Stimulated activated CD4-positive, alpha-beta T cell treated with anti-CD3 and anti-CD28 coated beads, Interleukin-1b, Interleukin-23, amount 100 ng/mL, for 1 hour (primary cell): ENCODE measurements at places on chromosomes 4 and X.

DNA sequence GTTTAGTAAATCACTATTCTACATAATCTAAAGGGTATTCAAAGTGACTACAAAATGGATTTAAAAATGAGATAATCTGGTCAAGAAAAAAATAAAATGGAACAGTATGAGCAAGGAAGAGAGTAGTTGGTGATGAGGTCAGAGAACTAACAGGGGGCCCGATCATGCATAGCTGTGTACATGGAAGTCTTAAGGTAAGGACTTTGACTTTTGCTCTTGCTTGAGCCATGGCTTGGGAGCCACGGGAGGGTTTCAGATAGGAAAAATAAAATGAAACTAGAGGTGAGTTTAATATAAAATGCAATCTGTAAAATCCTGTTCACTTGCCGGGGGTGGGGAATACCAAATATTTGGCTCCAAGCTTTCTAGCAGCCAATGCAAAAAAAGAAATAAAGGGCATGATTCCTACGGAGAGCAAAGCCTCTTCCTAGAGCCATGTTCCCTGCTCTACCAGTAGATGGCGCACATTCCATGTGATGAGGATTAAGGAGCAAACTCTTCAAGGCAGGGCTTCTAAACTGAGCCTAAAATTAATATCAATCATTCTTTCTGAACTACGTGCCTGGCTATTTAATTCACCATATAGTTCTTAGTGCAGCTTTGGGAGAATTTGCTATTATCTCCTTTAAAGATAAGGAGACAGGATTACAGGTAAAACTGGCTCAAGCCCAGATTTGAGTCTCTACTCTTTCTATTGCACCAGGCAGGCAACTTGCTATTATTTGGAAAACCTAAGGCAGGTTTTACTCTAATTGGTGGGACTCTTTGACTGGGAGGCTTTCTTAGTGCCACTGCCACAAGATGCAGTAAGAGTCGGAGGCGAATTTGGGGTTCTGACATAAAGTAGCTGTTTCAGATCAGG is 6.8 kb upstream of the CLCN5 start:
- peak; percentile 2 for DNase-seq

DNA sequence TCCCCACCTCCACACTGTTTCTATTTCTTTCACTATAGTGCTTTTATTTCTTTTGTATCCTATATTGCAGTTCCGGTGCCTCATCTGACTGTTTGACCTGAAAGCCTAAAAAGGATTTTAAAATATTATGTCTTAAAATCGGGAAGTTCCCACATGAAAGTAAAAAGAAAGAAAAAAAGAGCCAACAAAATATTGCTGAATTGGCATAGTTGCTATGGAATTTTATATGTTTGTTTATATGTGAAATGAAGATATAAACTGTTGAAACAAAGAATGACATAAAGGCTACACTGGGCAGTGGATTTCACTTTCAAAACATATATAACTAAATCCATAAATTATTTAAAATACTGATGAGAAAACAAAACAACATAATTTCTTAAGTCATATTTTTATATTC is 1383.7 kb downstream of the C4orf33 start:
- no peak for DNase-seq

DNA sequence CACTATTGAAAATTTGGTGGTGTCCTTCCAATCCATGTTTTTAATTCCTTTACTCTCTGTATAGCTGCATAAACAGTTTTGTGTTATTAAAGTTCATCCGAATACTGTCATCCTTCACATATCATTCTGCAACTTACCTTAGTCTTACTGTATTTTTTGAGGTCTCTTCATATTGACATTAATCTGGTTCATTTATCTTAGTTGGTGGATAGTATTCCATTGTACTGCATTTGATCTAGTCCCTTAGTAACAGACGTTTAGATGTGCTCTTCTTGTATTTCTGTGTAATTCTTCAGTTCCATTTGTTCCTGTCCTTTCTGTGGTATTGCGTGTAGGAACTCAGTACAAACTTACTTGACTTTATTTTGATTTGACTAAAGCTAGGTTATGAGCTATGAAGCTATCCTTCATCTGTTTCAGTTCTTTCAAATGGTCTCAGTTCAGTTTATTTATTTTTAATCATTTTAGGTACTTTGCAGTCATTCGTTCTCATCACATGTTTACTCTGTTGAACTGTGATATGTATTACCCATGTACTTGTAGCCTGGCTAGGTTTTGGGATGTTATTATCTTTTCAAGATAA is 41.3 kb downstream of the RAPGEF2 start:
- no peak for DNase-seq

- DNase-seq, result no peak
These were observed 244.1 kb downstream of the RAB28 start for GRCh38 chr4:13240066-13240465.

DNA sequence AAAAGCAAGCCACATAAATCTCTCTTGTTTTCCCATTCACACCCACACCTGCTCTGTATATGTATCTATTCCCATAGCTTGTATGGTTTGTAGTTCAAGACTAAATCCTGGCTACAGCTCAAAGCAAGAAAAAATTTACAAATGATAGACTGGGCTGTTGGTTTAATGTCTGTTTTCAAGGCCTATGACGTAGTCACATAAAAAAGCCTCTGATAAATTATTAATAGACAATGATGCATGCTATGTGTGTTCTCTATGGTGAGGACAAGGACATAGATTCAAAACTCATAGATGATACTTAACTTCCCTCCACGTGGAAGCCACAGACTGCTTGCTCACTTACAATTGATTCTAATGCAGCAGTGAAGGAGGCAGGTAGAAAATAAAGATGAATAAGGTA is 194.0 kb downstream of the LDB2 start:
- DNase-seq, result no peak

DNA sequence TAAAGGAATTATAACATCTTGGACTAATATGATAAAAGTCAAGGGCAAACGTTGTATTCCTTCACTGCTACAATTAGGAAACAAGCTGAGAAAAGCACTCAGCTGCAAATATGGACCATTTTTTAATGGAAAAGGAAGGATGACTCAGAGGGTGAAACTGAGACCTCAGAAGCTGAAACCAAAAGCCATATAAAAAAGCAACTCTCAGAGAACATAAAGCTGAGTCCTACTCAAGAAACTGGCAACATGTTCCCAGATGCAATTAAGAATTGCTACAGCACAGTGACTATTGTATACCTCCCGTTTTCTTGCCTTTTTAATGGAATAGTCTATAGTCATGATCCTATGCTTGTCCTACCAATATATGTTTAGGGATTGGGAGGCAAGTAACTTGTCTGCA is 1106.4 kb upstream of the INTU start:
- no peak for DNase-seq

- no peak for DNase-seq
These were observed 118.0 kb upstream of the RPL34 start for GRCh38 chr4:108502356-108502755.

GRCh38 chrX:130682990-130683389 is 220.0 kb downstream of the ENOX2 start:
- no peak for DNase-seq

GRCh38 chr4:101019941-101020401 is 327.4 kb downstream of the PPP3CA start:
- no peak for DNase-seq

- no peak for DNase-seq
These were observed 141.9 kb downstream of the SLIT2 start for GRCh38 chr4:20393486-20394100.

- DNase-seq, result no peak
These were observed 170.4 kb upstream of the MAB21L2 start for GRCh38 chr4:150411520-150411919.

- no peak for DNase-seq
These were observed 303.5 kb upstream of the GALNT7 start for GRCh38 chr4:172865103-172865502.

DNA sequence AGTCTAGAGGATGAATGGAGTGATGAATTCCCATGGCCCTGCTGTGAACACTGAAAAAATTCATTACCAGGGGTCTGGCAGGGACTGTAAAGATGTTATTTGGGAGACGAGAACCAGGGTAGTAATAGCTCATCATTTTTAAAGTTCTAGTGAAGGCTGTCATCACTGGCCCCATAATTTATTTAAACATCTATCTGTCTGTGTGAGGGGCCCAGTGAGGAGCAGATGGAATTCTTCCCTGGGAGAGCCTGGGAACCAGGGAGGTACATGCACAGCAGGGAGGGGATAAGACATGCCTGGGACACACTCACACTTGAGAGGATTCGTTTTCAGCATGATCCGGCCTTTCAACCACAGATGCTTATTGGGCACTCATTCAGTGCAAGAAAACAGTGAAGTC is 162.0 kb downstream of the PDGFRA start:
- no peak for DNase-seq

- DNase-seq, result no peak
These were observed 56.4 kb upstream of the SCML1 start for GRCh38 chrX:17680732-17681413.

- DNase-seq, result no peak
These were observed 28.4 kb downstream of the GUCY1B1 start for GRCh38 chr4:155787113-155787710.

GRCh38 chrX:48508400-48509244 is at the start of gene PORCN:
Gene PORCN, plus strand, starts transcription at chrX:48508992. Its CDS starts 829 bp downstream, at chrX:48509821.
- peak; percentile 67 for DNase-seq

DNA sequence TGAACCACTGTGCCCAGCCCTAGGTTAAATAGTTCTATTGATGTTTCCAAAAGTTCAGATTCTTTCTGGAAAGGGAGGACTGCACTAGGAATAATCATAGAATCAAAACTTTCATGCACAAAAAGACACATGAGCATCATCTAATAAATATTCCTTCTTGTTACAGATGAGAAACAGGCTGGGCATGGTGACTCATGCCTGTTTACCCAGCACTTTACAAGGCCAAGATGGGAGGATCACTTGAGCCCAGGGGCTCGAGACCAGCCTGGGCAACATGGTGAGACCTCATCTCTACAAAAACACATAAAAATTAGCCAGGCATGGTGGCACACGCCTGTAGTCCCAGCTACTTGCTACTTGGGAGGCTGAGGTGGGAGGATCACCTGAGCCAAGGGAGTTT is 27.7 kb downstream of the LARP7 start:
- DNase-seq, result no peak

DNA sequence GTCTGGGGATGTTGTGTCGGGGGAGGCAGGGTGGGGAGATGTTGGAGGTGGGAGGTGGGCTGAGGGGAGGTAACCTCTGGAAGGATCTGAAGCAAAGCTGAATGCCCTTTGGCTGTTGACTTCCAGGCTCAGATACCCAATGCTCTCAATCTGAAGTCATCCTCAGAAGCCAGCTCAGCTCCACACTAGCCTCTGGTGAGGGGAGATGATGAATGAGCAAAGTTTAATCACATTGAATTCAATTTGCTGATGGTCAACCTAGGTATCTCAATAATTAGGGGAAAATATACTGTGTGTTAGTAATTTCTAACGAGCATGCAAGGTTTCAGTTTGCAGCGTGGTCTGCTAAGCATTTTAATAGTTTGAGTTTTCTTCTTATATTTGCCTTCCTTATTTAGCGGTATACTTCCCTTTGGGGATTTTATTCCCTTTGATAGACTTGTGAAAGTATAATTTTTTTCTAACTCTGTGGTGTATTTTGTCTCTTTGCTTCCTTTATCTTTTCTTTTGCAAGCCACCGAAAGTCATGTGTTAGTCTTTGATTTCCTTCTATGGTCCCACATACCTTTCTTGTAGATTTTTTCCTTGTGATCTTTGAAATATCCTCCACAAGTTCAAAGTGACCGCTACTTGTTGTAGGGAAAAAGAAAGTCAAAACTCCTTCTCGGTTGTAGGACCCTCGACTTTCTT is 146.3 kb upstream of the LEF1 start:
- no peak for DNase-seq

GRCh38 chr4:89021684-89022083 is 35.3 kb downstream of the FAM13A start:
- DNase-seq, result no peak

DNA sequence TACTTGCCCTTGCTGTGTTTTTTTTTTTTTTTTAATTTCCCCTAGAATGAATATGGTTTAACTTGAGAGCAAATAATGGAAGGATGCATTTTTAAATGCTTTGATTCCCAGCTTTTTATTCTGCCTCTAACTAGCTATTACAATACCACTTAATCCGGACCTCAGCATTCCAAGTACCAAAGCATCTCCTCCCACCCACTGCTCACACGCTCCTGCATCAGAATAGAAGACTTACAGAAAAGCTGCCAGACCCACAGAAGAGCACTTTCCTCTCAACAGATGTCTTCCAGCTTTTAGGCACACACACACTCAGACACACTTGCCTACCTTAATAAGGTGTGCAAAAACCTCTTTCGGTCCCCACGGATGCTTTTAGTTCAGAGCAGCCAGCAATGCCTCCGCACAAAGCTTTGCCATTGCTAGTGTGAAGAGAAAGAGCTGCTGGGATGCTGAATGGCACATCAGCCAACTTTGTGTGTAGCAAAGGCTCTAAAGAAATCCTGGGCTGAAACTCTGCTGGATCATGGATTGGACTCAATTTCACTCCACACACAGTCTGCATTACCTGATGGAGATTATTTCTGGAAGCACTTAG is 1056.2 kb downstream of the DMD start:
- no peak for DNase-seq

DNA sequence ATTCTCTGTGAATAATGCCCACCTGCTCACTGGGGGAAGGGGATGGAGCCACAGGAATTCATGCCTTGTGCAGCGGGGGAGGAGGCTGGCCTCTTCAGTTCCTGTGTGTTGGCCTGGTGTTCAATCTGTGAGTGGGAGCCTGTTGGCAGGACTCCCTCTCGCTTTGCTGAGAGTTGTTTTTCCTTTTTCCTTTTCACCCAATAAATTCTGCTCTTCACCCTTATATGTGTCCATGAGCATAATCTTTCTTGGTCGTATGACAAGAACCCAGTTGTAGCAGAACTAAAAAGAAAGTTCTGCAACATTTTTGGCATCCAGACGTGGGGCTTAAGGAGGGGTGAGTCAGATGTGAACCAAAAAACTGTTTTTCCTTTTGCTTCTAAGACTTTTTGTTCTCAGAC is 235.2 kb upstream of the HDX start:
- no peak for DNase-seq

DNA sequence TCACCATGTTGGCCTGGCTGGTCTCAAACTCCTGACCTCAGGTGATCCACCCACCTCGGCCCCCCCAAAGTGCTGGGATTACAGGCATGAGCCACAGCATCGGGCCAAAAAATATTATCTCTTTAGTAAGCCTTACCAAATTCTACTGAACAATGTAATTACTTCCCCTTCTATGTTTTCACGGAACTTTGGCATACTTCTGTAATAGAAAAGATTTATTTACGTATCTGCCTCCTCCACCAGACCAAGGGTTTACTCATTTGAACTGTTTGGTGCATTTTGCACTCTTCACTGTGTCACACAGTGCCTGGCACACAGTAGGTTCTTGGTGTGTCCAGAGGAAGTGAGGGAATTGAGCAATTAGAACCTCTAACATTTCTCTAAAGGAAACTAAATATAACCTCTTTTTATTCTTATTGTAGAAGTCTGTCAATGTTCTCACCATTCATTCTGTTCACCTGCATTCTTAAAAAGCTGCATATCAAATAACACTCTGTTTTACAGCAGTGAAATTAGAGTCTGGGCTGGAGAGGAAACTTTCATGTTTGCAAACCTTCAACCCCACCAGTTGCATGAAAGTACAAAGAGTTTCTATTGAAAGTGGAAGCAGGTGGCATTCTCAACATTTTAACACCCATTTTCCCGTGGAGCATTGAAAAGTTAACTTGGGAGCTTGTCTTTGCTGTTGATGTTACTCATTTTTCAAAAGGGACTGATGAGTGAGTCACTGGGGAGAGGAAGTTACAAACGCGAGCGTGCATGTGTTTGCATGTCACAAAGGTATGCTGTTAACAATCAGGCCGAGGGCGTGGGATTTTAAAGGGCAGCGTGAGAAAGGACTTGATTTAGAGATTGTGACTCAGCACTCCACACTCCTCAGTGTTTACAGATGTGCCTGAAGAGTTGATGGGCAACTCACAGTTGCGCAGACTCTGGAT is 314.1 kb downstream of the STK32B start:
- DNase-seq, result no peak

- DNase-seq, result no peak
These were observed 50.3 kb downstream of the MED28 start for GRCh38 chr4:17664755-17665154.
